ENCODE measurements at places on chromosomes 2 and 18. TPM values are rescaled to one million over a fixed set of nuclear protein-coding genes. Genes with fewer than 3 reads are reported as not detected.

- DNase-seq = no peak
These were observed 279.2 kb downstream of the PTPRM start for GRCh38 chr18:7846335-7846734.

Gene NUP35
- 27.6 TPM for total RNA-seq

DNA sequence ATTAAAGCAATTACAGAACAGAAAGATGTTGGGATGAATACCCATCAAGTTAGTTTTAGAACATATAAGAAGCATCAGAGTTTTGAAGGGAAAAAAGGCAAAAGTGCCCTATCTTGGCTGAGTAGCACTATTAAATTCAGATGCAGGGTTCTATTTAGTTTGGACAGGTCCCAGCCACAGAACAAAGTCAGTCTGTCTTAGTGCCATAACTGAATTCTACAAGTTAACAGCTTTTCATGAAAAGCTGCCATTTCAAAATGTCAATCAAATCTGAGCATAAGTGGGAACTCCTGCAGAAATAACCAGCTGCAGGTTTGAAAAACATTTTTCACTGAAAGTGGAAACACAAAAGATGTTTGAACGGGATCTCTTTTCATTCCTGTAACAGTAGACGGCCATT, 160.4 kb downstream of the SRBD1 start:
- no peak for DNase-seq

- DNase-seq = no peak
These were observed 3.0 kb downstream of the EVX2 start for GRCh38 chr2:176080540-176081375.

Gene NGEF
- 5.4 TPM for total RNA-seq

DNA sequence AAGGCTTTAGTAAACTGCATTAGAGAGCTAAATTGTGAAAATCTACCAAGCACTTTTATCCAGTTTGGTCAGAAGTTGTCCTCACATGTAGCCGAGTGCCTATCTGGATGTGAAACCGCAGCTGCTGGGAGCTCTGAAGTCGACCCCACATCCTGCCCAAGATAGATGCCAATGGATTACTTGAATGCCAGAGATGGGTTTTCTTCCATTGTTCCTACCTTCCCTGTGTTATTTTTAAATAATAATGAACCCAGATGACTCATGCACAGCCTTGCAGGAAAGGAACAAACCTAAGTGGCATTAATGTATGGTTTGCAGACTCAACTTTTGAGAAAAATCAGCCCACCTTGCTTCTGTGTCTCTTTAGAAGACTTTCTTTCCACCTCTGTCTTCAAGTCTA, 408.5 kb downstream of the FBXO15 start:
- no peak for DNase-seq
